ENCODE measurements at places on chromosomes 7 and 10. TPM values are rescaled to one million over a fixed set of nuclear protein-coding genes. Genes with fewer than 3 reads are reported as not detected.

AKR1C3 gene
- 16.4 TPM for total RNA-seq

LAMB4 gene
- 0.64 TPM for total RNA-seq

SEMA3A gene
- total RNA-seq, result 37.4 TPM

WDR86 gene
- total RNA-seq, result 1.3 TPM

MKX gene
- total RNA-seq, result 6.9 TPM

SKIDA1 gene
- 0.32 TPM for total RNA-seq

ANKRD61 gene
- total RNA-seq, result not detected

EN2 gene
- total RNA-seq, result not detected

PITX3 gene
- under 0.01 TPM for total RNA-seq

CYP2C9 gene
- under 0.01 TPM for total RNA-seq

ASB15 gene
- not detected for total RNA-seq

TFR2 gene
- 0.43 TPM for total RNA-seq

ANXA8 gene
- 3.9 TPM for total RNA-seq

CLDN4 gene
- total RNA-seq, result 0.86 TPM

AKR1D1 gene
- total RNA-seq, result not detected

POU6F2 gene
- total RNA-seq, result 0.32 TPM

DOCK4 gene
- total RNA-seq, result 43.6 TPM

SDK1 gene
- total RNA-seq, result 0.43 TPM

ITGB8 gene
- 13.0 TPM for total RNA-seq

Data from fibroblast of villous mesenchyme (primary cell).